Fibroblast of lung (primary cell): ENCODE measurements at places on chromosomes 5 and 9. TPM values are rescaled to one million over a fixed set of nuclear protein-coding genes. Genes with fewer than 3 reads are reported as not detected.

Gene CTSV
- under 0.01 and 0.66 TPM in 2 replicates for total RNA-seq

Gene STXBP1
- 19.8 and 36.0 TPM in 2 replicates for total RNA-seq

Gene FBP1
- not detected in 2 replicates for total RNA-seq

Gene IL9
- not detected in 2 replicates for total RNA-seq

Gene IL5
- not detected in 2 replicates for total RNA-seq

Gene DDX4
- total RNA-seq, result not detected in 2 replicates

Gene PCDHB9
- total RNA-seq, result 0.26 and 0.99 TPM in 2 replicates

Gene GRM6
- not detected in 2 replicates for total RNA-seq

Gene MSH3
- total RNA-seq, result 12.1 and 14.4 TPM in 2 replicates

Gene NUTM2G
- not detected in 2 replicates for total RNA-seq

Gene CPLANE1
- total RNA-seq, result 17.7 and 20.0 TPM in 2 replicates

Gene WHRN
- 0.51 and 1.8 TPM in 2 replicates for total RNA-seq

Gene AMBP
- 0.17 and 0.51 TPM in 2 replicates for total RNA-seq

Gene SPACA9
- total RNA-seq, result 3.1 and 4.3 TPM in 2 replicates

Gene LCN12
- 0.17 TPM in 1 of 2 replicates, not detected in the other for total RNA-seq

Gene WNK2
- under 0.01 TPM in 1 of 2 replicates, not detected in the other for total RNA-seq

Gene AK6
- 31.3 and 34.3 TPM in 2 replicates for total RNA-seq
